ENCODE measurements at places on chromosomes 3 and 15. TPM values are rescaled to one million over a fixed set of nuclear protein-coding genes. Genes with fewer than 3 reads are reported as not detected.

DNA sequence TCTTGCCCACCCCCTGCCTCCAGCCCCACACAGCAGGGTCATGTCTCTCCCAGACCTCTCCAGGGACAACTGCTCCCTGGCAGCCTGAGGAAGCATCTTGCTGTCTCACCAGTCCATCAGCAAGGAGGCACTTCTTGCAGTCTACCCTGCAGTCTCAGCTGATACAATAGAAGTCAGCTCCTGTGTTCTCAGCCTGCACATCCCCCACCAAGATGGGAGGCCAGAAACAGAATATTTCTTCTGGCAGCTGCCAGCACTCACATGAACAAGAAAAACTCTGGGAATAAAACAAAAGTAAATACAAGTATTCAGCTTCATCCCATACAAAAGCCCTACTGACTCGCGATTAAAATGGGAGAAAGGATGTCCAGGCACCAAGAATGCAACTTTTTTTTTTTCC lies 457.4 kb upstream of the PROK2 start:
- H3K27me3 ChIP-seq = no peaks in the 10 kb centered on the region
- no peak overlapping the region for H3K27ac ChIP-seq
- no peak overlapping the region for H3K4me3 ChIP-seq
- no peaks in the 10 kb centered on the region for H3K36me3 ChIP-seq
- no peak for DNase-seq
- H3K4me1 ChIP-seq = no peaks in the 10 kb centered on the region

DNA sequence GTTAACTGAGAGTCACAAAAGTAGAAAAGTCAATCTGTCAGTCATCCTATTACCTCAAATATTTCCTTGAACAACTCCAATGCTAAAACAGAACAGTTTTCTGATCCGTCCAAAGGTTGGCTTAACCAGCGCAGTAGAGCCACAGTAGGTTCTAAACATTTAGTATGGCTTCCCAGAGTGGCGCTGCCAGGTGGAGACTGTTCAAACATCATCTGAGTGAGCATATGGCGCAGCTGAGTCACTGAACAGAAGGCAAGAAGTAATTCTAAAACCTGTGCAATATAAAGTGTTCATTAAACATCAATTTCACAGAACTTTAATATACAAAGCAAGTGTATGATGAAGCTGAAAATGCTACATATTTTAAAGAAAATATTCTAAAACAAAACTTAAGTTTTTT lies 19.9 kb downstream of the CIP2A start:
- no peaks in the 10 kb centered on the region for H3K36me3 ChIP-seq
- no peaks in the 10 kb centered on the region for H3K27me3 ChIP-seq
- DNase-seq = no peak
- no peaks in the 10 kb centered on the region for H3K4me1 ChIP-seq

TWF2 gene
- total RNA-seq = 8.9 TPM

DNA sequence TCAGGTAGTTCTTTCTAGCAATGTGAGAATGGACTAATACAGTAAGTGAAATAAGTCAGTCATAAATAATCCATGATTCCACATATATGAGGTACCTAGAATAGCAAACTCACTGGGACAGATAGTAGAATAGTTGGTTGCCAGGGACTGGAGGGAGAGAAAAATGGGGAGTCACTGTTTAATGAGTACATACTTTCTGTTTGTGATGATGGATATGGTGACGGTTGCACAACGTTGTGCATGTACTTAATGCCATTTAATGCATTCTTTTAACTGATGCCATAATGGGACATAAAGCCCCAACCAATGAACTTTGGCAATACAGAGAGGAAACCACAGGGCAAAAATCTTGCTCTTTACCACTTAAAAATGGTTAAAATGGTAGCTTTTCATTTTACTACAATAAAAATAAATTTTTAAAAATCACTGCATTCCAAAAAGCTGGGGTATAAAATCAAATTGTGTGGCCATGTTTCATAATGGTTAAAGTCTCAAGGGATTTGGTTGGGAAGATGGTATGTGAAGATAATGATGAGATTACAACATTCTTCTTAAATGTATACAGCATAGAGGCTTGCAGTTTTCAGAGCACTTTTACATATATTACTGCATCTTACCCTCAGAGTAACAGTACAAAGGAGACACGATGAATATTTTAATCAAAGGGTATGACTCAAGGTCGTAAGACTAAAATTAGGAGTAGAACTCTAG lies 45.2 kb downstream of the ADAM10 start:
- no peaks in the 10 kb centered on the region for H3K4me1 ChIP-seq
- H3K27me3 ChIP-seq = no peaks in the 10 kb centered on the region
- no peak overlapping the region for H3K27ac ChIP-seq
- H3K36me3 ChIP-seq = no peaks in the 10 kb centered on the region

ZNF621 gene
- 8.7 TPM for total RNA-seq

GOLGA6L7 gene
- total RNA-seq = not detected

- no peaks in the 10 kb centered on the region for H3K36me3 ChIP-seq
- H3K4me1 ChIP-seq = no peaks in the 10 kb centered on the region
- H3K27me3 ChIP-seq = no peaks in the 10 kb centered on the region
- H3K27ac ChIP-seq = no peak overlapping the region
- H3K4me3 ChIP-seq = no peak overlapping the region
- DNase-seq = no peak
Observed at GRCh38 chr15:47961401-47962090, 159.2 kb upstream of the SLC24A5 start.

All from pancreas (tissue), 10 donors.